Activated CD4-positive, CD25-positive, alpha-beta regulatory T cell treated with anti-CD3 and anti-CD28 coated beads, Interleukin-2, amount 50 U/mL, for 24 hours (primary cell): ENCODE measurements at places on chromosomes 1 and 21.
A peak's percentile ranks its signal among the peaks of the same experiment; 100 is the strongest.

DNA sequence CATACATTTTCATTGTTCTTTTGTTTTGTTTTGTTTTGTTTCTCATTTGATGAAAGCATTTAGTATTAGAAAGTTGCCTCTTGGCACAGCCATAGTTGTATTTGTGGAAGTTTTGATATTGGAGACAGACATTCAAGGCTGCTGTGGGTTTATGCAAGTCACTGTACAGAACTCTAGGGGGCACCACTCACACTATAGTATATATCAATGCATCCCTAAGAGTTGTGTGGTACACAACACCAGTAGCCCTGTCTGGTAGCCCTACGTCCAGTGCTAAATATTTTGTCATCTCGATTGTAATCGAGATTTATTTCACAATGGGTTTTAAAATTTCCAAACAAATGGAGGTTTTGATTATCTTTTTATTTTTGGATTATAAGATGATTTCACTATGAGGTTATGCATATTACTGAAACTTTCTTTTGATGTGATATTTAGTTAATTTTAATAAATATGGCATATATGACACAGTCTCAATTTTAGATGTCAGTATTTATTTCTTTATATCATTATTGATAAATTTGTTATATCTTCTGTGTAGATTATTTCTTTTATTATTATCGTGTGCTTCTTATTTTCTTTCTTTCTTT is 112.2 kb downstream of the NR5A2 start:
- peak; percentile 53 for ATAC-seq

GRCh38 chr1:53643041-53643880 is 95.7 kb downstream of the GLIS1 start:
- ATAC-seq, result no peak

- no peak for ATAC-seq
These were observed 112.7 kb downstream of the VPS13D start for GRCh38 chr1:12342401-12343003.

DNA sequence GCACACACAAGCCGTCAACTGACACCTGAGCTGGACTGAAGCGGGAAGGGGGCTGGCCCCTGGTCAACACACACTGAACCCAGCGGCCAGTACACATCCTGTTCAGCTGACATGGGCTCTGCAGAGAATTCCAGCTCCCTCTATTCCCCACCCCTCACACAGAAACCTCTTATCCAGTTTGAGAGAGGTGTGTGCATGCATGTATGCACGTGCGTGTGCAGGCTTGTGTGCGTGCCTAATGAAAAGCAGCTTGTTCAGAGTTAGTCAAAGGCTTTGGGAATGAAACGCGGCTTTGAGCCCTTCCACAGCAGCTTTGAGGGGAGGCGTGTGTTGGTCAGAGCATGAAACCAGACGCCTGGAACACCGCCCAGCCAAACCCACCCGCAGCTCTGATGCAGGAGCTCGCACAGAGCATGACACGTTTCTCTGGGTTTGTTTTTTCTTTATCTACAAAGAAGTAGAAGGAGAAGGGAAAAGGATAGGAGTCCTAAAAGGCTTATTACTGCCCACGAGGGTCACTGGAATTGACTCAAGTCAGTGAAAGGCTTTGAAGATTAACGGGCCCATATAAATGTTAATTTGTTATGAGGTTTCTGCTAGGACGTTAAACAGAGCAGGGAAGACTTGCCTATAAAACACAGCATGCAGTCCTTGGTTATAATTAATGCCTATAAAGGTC is 184.2 kb downstream of the ETS2 start:
- no peak for ATAC-seq

DNA sequence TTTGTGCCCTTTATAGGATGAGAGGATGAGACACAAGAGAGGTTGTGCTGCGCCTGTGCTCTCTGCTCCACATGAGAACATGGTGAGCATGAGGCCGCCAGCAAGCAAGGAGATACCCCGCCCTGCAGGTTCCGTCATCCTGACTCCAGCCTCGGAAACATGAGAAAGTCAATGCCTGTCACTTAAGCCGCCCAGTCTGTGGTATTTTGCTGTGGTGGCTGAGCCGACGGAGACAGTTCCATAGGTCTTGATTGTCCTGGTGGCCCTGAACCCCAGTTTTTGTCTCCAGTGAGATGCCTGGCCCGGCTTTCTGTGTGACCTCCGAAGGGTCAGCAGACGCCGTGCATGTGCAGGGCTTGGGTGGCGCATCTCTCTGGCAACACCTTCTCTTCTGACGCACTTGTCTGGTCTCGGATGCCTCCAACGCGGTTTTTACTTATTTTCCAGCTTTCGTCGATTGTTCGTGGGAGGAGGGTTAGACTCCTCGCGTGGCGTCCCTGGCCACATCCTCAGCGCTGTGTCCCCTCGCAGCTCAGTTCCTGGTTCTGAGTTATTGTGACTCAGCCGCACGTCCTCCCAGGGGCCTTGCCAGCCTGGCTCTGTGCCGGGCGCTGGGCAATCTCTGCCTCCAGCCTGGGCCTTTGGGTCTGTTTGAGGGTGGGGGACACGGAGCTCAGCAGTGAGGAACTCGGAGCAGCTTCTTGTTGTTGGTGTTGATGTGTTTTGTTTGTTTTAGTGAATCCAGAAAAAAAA is 70.0 kb downstream of the FAAP20 start:
- no peak for ATAC-seq

DNA sequence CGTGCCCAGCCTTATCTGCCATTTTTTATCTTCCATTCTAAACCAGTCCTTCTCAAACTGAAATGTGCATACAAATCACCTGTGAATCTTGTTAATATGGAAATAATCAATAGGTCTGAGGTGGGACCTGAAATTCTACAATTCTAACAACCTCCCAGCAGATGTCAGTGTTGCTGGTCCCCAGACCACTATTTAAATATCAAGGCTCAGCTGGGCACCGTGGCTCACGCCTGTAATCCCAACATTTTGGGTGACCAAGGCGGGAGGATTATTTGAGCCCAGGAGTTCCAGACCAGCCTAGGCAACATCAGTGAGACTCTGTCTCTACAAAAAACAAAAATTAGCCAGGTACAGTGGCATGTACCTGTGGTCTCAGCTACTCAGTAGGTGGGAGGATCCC is 4.1 kb downstream of the UQCRHL start:
- no peak for ATAC-seq

GRCh38 chr1:113858418-113858817 is 13.1 kb downstream of the PTPN22 start:
- no peak for ATAC-seq

GRCh38 chr1:224357626-224358124 is 996 bp downstream of the CNIH4 start:
- no peak for ATAC-seq

DNA sequence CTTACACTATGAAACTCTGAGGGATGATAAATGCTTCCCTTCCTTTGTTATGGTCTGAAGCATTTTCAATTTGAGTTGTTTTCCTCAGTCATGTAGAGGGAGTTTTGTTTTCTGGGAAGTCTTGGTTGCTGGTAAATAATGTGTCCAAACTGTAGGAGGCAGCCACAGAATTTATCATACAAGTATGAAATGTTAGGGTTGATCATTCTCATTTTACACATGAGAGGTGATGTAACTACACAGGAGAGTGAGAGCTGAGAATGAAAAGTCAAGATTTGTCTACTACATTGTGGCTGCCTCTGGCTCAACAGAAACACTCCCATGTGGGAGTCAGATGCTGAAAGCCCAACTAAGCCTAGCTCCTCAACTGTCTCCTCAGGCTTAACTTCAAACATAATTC is 182.5 kb upstream of the SGIP1 start:
- ATAC-seq, result peak; percentile 41

- ATAC-seq, result no peak
These were observed 140.8 kb upstream of the ZNF644 start for GRCh38 chr1:91162613-91163012.

DNA sequence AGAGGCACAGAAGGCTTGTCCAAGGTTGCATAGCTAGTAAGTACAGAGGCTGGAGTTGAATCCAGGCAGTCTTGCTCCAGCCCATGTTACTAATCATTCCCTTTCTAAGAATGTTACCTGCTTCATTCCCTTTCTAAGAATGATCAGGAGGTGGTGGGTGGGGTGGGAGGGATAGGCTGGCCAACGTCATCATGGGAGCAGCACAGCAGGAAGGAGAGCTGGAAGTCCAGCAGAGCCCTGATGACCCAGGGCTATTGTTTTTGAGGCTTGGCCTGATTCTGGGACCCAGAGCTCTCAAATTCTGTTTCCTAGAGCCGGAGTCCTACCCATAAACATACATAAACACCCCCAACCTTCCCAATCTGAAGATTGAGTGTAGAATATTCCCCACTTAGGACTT is 11.8 kb upstream of the CSF1 start:
- ATAC-seq, result no peak

GRCh38 chr1:91014475-91014874 is 7.4 kb downstream of the ZNF644 start:
- no peak for ATAC-seq

DNA sequence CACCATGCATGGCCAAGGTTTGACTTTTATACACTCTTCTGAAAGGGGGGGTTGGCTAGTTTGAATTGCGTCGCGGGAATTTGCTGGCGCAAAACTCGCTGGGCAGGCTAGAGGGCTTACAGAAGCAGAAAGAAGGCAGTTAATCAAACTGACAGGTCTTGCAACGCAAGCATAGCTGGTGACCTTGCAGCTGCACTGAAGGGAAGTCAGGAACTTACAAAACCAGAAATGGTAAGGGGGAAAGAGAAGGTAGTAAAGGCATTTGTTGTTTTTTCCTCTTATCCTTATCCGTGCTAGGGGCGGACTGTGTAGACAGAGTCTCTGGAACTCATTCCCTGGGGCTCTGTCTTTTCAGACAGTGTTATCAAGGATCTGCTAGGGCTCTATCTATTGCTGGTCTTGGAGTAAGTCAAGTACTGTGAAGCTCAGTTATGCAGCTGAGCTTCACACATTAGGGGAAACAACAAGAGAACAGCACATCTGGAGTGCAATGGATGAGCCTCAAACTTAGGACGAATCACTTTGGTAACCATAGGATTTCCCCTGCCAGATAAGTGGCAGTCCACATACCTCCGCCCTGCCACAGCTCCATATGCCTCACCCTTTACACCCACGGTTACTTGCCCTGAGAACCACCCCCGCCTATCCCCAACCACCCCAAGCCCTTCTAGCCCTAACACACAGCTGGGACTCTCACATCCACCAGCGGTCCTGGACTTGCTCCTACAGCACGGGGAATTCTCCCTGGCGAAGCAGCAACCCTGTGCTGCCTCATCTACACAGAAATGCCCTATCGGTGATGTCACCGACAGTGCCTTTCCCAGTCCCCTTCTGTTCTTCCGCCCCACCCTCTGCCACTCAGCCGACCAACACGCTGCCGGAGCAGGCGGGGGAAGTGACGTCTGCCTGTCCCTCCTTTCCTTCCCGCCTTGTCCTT is 251.4 kb downstream of the FAM72C start:
- ATAC-seq, result no peak

DNA sequence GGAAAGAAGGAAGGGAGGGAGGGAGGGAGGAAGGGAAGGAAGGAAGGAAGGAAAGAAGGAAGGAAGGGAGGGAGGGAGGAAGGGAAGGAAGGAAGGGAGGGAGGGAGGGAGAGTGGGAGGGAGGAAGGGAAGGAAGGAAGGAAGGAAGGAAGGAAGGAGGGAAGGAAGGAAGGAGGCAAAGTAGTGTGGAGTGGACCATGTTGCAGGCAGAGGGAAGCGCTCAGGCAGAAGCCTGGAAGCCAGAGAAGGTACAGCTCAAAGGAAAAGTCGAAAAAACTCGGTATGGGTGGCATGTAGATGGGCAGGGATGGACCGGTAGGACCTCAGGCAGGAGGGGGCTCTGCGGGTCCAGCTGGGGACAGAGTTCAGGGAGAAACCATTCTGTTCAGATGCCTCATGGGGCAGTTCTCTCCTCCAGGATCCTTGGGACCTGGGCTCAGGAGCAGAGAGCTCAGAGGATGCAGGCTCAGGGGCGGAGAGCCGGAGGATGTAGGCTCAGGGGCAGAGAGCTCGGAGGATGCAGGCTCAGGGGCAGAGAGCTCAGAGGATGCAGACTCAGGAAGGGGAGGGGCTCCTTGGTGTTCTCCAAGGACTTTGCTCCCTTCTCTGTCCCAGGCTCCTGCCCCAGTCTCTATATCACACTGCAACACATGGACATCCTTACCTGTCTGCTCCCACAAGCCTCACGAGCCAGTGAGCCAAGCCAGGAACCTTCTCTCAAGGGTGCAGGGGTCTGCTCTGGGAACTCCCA is 13.6 kb upstream of the PADI3 start:
- no peak for ATAC-seq

- no peak for ATAC-seq
These were observed 484.7 kb upstream of the C1orf87 start for GRCh38 chr1:60558236-60558635.

- ATAC-seq, result no peak
These were observed 34.2 kb downstream of the TRIM11 start for GRCh38 chr1:228372183-228373003.

- no peak for ATAC-seq
These were observed 29.0 kb upstream of the CLDN14 start for GRCh38 chr21:36508948-36509347.

DNA sequence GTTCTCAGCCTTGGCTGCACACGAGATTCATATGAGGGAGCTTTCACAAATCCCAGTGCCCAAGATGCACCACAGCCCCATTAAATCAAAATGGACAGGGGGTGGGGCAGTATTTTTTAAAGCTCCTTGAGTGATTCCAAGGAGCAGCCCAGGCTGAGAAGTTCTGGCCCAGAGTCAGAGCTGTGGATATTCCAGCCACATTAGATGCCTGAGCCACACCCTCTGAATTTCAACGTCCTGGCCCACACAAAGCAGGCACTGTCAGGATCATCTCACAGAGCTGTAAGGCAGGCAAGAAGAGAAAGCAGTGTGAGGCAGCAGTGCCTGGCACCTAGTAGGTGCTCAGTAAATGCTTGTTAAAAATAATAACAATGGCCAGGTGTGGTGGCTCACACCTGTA is 37.4 kb downstream of the PAX7 start:
- no peak for ATAC-seq

DNA sequence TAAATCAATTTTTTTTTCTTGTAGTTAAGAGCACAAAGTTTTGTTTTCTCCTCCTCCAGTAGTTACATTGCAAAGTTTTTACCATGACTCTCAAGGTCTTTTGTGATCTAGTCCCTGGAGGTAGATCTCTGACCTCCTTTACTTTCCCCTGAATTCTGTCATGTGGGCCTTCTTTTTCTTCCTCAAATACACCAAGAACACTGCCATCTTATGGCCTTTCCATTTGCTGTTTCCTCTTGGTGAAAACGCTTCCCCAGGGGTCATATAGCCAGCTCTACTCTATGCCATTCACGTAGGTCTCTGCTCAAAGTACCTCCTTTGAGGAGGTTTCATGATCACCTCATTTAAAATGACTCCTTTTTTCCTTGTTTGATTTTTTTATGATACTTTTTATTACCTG is 2.7 kb downstream of the DDX20 start:
- no peak for ATAC-seq

- ATAC-seq, result no peak
These were observed 53.5 kb downstream of the C8B start for GRCh38 chr1:56912325-56912724.

- ATAC-seq, result no peak
These were observed 25.3 kb downstream of the SLC27A3 start for GRCh38 chr1:153800516-153800915.
